ENCODE measurements at places on chromosomes 1 and 21.

GRCh38 chr21:27787046-27787445, 820.2 kb upstream of the ADAMTS5 start:
- H3K27me3 ChIP-seq = no peaks in the 10 kb centered on the region
- no peaks in the 10 kb centered on the region for H3K4me1 ChIP-seq
- no peaks in the 10 kb centered on the region for H3K36me3 ChIP-seq

GRCh38 chr1:12296016-12296415, 66.2 kb downstream of the VPS13D start:
- DNase-seq = no peak
- H3K27ac ChIP-seq = no peak overlapping the region
- no peaks in the 10 kb centered on the region for H3K27me3 ChIP-seq
- peaks cover 34% of the 10 kb centered on the region for H3K4me1 ChIP-seq
- no peak overlapping the region for H3K4me3 ChIP-seq

GRCh38 chr1:32115496-32115895, 7.6 kb downstream of the KPNA6 start:
- no peaks in the 10 kb centered on the region for H3K36me3 ChIP-seq
- H3K4me3 ChIP-seq = no peak overlapping the region
- peaks cover 52% of the 10 kb centered on the region for H3K4me1 ChIP-seq
- H3K27ac ChIP-seq = no peak overlapping the region
- H3K27me3 ChIP-seq = no peaks in the 10 kb centered on the region

- peaks cover 19% of the 10 kb centered on the region for H3K27me3 ChIP-seq
- H3K36me3 ChIP-seq = no peaks in the 10 kb centered on the region
- no peak overlapping the region for H3K4me3 ChIP-seq
- no peaks in the 10 kb centered on the region for H3K4me1 ChIP-seq
- no peak overlapping the region for H3K27ac ChIP-seq
- DNase-seq = no peak
These were observed 66.5 kb upstream of the GOLT1A start for GRCh38 chr1:204280099-204280961.

- no peaks in the 10 kb centered on the region for H3K36me3 ChIP-seq
- H3K4me1 ChIP-seq = no peaks in the 10 kb centered on the region
- no peaks in the 10 kb centered on the region for H3K27me3 ChIP-seq
- no peak overlapping the region for H3K27ac ChIP-seq
- H3K4me3 ChIP-seq = no peak overlapping the region
These were observed 120.6 kb upstream of the ARHGEF16 start for GRCh38 chr1:3333903-3334302.

DNA sequence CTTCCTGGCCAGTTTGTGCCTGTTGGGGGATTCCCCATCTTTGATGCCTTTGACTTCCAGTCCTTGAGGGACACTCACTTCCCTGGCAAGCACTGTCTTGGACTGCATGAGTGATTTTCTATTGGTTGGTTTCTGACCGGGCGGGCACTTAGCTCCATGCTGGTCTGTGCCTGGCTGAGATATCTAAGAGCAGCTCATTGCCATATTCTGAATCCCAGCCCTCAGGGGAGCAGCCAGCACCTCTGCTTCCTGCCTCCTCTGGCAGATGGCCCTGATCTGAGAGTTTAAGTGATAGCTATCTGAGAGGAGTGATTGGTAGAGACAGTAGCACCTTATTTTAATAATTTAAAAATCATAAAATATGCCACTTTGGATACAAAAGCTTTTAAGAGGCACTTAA, 52.5 kb downstream of the DISC1 start:
- H3K36me3 ChIP-seq = no peaks in the 10 kb centered on the region
- H3K4me1 ChIP-seq = peaks cover 13% of the 10 kb centered on the region
- no peak overlapping the region for H3K4me3 ChIP-seq
- no peak for DNase-seq

All from activated T-cell treated with anti-CD3 and anti-CD28 coated beads, Interleukin-2, amount 50 U/mL, for 72 hours (primary cell).